Glutamatergic neuron (in vitro differentiated cells): ENCODE measurements at places on chromosomes 13 and 19.

GRCh38 chr19:51702103-51702824, 9.1 kb downstream of the SPACA6 start:
- peak; percentile 70 for DNase-seq

DNA sequence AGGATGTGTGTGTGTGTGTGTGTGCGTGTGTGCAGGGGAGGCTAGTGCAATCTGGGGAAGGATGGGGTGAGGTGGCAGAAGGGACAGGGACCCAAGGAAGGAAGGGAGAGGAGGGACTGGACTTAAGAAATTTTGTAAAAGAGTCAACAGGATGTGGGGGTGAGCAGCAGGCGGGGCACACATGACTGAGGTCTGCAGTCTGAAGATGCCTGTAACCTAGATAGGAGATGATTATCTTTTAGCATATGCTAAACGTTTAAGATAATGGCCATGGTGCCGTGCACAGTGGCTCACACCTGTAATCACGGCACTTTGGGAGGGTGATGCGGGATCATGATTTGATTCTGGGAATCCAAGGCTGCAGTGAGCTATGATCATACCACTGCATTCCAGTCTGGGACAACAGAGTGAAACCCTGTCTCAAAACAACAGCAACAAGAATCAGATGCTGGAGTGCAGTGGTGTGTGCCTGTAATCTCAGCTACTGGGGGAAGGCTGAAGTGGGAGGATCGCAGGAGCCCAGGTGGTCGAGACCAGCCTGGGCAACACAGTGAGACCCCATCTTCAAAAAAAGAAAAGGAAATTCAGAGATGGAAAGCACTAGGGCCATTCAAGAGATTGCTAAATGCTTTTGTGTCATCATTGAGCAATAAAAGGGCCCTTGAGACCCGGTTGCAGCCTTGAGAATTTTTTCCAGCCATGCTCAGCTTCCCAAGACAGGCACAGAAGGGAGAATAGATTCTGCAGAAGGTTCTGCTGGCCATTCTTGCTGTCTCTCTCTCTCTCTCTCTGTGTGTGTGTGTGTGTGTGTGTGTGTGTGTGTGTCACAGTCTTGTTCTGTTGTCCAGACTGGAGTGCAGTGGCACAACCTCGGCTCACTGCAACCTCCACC, 3.8 kb upstream of the ZNF414 start:
- no peak for DNase-seq

DNA sequence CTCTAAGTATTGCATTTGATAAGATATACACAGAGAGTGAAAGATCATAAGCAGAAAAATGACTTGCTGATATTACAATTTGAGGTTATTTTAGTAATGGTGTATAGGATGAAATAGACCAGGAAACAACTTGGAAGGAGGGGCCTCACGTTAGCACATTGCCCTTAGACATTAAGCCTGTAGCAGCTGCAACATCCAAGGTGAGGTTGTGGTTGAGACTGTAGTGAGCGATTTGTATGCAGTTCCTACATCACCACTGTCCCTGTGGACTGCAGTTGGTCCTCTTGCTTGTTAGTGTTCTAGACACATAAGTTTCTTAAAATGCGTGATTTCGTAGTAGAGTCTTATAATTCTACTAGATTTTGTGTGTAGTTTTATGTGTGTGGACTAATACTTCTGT, 311.3 kb downstream of the ATP8A2 start:
- no peak for DNase-seq

DNA sequence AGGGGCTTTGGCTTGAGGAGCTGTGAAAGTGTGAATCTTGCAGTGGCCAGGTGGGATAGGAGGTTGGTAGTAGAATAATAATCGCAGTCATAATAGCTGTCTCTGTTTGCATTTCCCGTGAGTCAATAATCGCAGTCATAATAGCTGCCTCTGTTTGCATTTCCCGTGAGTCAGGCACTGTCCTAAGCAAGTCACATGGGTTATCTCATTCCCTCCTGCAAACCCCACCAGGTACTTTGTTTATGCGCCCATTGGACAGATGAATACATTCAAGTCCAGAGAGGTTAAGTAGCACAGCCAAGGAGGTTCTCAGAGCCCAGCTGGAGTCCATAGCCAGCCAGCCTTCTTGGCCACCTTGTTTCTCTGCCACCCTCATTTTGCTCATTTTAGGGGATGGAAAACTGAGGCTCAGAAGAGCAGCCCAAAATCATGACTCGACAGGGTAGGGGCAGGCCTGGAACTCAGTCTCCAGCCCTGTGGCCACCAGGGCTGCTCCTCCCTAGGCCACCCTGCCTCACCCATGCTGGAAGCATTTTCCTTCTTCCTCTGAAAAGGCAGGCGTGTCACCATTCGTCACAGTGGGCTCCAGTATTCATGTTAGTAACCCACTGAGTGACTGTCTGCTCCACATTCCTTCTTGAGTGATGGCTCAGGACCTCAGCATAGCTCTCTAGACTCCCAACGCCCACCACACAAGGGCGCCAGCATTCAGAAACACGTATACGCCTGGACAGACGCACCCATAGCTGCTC, 206.2 kb downstream of the URI1 start:
- DNase-seq = no peak

- no peak for DNase-seq
These were observed 140.9 kb downstream of the KCNRG start for GRCh38 chr13:50156140-50156539.

DNA sequence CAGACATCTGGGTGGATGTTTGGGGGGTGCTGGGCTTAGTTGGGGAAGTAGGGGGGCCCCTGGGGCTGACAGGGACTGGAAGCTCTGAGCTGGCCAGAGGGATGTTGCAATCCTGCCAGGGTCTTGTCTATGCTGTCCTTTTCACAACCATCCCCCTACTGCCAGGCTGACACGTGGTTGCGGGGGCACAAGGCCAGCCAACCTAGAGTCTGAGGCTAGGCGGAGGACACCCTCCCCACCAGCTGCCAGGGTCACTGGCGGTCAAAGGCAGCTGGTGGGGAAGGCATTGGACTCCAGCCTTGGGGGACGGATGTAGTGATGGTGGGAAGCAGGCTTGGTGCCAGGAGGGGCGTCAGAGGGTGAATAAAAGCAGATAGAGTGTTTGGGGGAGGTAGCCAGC, 1.6 kb upstream of the APOC1 start:
- no peak for DNase-seq

- DNase-seq = no peak
These were observed 3.5 kb upstream of the ZIC5 start for GRCh38 chr13:99974939-99975561.

DNA sequence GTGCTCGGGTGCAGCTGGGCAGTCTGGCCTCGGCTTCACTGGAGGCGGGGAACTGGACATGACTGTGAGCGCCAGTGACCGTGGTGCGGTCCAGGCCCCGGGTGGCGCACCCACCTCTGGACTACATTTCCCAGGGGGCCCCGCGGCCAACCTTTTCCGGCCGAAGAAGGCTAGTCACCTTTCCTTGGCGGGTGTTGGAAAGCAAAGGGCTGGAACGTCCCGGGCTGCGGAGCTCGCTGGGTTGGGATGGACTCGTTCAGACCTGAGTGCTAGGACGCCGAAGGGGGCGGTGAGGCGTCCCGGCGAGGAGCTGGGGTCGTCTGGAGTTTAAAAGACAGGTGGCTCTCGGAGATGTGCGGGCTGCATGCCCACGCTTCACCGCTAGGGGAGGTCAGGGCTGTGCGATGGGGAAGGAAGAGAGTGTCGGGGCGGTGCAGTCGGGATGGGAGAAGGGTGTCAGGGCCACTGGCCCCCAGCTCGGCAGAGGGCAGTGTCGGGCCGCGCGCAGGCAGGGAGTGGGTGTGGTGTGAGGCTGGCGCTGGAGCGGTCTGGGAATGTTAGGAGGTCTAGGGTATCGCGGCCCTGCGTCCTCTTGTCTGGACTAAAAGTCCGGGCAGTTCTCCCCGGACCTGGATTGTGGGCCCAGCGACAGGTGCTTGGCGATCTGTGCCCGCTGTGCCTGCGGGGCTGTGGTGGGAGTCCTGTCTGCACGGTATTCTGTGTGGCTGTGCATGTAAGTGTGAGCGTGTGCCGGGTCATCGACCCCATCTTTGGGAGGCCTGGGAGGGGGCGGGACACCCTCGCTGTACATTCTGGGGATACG, 57.1 kb downstream of the ZNF568 start:
- DNase-seq = peak; percentile 83

GRCh38 chr13:110797230-110797877, 83.9 kb downstream of the ING1 start:
- DNase-seq = no peak

DNA sequence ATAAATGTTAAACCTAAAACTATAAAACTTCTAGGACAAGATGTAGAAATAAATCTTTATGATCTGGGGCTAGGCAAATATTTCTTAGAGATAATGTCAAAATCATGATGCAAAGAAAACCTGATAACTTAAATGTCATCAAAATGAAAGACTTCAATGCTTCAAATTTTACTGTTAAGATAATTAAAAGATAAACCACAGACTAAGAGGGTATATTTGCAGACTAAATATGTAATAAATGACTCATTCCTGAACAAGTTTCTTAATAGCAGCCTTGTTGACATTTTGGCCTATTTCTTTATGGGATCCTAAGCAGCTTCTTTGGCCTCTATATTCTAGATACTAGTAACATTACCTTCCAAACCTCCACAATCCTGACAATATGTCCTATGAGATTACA, 2878.3 kb upstream of the PCDH20 start:
- DNase-seq = no peak
